ENCODE measurements at places on chromosomes 3 and 15. TPM values are rescaled to one million over a fixed set of nuclear protein-coding genes. Genes with fewer than 3 reads are reported as not detected.

Gene GPR62
- not detected for total RNA-seq

Gene CCDC33
- total RNA-seq: not detected

Gene MRPL3
- 44.7 TPM for total RNA-seq

DNA sequence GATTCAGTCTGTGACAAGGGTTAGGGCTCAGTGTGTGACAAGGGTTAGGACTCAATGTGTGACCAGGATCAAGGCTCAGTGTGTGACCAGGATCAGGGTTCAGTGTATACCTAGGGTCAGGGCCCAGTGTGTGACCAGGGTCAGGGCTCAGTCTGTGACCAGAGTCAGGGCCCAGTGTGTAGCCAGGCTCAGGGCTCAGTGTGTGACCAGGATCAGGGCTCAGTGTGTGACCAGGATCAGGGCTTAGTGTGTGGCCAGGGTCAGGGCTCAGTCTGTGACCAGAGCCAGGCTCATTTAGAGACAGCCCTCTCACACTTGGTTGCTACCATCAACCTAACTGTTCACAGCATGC, 24.2 kb downstream of the LOXL1 start:
- DNase-seq: peak; percentile 43

DNA sequence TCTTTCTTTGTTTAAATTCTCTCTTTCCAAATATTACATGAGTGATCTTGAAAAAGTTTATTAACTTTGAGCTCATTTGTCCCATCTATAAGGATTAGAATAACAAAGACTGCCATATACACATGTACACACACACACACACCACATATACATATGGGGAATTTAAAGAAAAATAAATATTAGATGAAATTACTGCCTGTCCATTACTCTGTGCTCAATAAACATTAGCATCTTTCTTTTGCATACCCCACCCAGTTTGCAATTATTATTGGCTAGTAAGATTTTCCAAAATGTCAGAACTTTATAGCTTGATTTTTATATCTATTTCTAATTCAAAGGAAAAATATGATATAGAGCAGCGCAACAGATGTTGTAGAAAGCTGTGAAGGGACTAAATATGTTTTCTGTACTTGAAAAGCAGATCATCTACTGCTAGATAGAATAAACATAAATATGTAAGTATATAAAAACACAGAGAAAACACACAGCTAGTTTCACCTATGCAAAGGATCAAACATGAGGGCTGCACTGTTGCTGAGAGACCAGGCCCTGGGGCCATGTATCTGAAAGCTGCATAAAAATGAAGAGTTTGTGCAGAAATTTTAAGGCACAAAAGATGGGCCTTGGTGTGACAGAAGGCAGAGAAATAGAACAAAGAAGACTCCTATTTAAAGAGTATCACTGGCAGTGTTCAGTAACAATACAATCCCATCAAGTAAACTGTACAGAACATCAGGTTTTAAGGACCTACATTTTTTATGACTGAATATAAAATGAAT, 114.2 kb upstream of the NECTIN3 start:
- no peak for DNase-seq

DNA sequence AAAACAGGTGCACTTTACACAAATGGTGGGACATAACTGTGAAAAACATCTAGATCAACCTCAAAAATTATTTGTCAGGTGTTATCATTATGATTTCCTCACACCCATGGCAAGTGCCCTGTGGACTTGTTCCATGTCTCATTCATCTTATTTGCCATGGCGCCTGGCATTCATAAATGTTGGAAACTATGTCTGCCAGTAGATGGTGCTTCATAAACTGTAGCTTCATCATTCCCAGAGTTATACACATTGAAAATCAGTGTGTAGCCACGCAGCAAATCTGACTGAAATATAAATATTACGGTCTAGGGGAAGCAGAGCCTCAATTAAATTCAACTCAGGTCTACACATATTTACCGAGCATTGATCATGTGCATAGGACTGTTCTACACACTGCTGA, 90.7 kb downstream of the IMPG2 start:
- no peak for DNase-seq

DNA sequence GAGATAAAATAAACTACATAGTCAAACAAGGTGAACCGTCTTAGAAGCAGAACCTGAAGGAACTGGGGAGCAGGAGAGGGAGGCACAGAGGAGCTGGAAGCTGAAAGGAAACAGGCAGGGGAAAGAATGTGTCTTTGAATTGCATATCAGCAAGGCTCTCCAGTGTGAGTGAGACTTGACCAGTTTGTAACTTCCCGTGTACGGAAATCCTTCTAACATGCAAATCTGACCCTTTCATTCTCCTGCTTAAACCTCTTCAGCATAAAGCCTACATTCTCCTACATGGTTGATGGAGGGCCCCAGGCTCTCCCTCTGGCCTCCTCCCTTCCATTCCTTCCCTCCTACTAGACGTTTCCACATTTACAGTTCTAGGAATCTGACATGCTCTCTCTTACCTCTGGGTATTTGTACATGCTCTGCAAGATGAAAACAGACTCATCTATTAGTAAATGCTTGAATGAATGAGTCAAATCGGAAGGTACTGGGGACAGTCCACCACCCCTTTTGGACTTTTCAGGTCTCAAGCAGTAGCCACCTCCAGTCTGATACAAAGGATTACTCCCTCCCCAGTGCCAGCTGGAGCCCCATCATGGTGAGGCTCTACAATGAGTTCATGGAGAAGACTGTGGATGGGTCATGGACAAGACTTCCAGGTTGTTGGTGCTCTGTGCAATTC, 6.1 kb upstream of the SLC25A38 start:
- no peak for DNase-seq

Gene FSIP1
- 1.2 TPM for total RNA-seq

Gene ARL14
- not detected for total RNA-seq

Gene SLC7A14
- not detected for total RNA-seq

DNA sequence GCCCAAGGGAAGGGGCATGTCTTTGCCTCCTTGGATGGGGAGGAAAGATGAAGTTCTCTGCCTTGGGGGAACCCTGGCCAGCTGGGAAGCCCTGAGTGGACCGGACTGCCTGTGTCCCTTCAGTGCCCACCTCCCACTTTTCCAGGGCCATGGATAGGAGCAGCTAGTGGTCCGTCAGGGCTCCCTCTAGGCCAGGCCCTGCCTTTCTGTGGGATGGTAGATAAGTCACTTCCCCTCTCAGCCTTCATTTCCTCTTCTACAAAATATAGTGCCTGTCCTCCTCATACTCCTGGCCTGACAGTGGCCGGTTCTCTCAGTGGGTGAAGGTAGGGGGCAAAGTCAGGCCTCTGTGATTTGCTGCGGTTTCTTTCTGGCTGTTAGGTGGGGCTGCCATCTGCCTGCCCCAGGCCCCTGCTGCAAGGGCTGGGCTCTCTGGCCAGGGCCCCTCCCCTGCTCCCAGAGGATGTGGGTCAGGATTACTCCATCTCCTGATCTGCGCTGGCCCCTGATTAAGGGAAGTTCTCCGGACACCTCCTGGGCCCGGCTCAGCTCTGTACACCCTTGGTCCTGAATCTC, 1.4 kb downstream of the PLEKHO2 start:
- peak; percentile 80 for DNase-seq

GRCh38 chr15:64006642-64007041, 39.6 kb downstream of the DAPK2 start:
- DNase-seq: no peak

DNA sequence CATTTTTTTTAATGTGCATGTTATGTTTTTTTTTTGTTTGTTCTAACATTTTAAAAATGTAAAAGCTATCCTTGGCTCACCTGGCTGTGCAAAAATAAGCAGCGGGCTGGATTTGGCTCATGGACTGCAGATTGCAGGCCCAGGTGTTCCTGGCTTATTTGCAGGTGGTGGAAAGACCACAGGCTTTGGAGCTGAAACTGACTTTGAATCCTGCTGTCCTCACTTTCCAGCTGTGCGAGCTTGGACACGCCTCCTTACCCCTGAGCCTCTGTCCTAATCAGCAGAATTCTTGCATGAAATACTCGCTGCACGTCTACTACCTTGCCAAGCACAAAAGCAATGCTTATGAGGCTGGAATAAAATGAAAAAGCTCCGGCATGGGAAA, 188.7 kb upstream of the TPM1 start:
- no peak for DNase-seq
